ENCODE measurements at places on chromosomes 13 and 19.
A peak's percentile ranks its signal among the peaks of the same experiment; 100 is the strongest.

- peak; percentile 83 for DNase-seq
Observed at GRCh38 chr19:17475541-17476115, 5.3 kb downstream of the SLC27A1 start.

GRCh38 chr13:25971459-25972145 is 80.2 kb downstream of the SHISA2 start:
- DNase-seq: no peak

DNA sequence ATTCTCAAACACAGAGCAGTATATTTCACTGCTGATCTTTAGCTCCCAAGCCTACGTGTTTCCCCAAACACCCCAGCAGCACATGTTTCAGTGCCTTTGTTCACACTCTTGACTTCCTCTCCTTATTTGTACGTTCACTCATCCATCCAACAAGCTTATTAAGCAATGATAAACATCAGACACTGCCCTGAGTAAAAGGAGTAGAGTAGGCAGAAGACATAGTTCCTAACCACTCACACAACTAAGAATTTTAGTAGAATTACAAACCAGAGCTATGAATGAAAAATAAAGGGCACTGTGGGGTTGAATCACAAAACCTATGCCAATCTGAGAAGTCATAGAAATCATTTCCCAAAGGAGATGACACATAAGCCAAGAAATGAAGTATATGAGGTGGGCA is 213.5 kb downstream of the DIAPH3 start:
- DNase-seq: no peak

- no peak for DNase-seq
Observed at GRCh38 chr13:37918751-37919150, 49.2 kb upstream of the TRPC4 start.

- DNase-seq: no peak
Observed at GRCh38 chr19:5687360-5688198, 2.5 kb upstream of the RPL36 start.

Data from sciatic nerve (tissue), 2 donors.